NCI-H1105 (cell line): ENCODE measurements at places on chromosomes 2 and 18.

DNA sequence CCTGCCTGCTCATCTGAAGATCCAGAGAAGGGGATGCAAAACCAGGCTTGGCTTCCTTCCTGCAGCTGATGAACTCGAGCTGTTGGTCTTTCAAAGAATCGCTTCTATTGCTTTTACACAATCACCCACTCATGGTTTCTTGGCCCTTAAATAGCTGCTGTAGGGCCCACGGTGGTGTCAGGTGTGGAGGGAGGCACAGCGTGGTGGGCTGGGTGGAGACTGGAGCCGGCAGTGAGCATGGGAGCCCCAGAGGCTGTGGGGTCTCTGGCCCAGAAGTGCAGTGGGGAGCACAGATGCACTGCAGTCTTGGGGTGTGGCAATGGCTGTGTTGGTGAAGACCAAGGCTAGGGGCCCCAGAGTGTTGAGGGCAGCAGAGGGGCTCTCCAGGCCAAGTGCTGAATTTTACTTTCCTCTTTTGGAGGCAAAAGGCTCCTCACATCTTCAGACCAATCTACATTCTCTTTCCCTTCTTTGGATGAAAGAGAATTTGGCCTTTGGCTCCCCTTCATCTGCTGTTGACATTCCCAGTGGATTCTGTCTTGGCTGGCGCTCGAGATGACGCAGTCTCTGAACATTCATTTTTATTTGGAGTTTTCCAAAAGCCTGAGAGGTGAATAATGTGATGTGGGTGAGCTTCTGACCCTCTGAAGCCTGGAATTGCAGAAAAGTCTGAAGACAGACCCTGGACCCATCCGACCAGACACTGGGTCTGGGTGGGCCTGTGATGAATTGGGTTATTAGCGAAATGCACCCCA, 70.1 kb upstream of the ASB18 start:
- no peak for DNase-seq

DNA sequence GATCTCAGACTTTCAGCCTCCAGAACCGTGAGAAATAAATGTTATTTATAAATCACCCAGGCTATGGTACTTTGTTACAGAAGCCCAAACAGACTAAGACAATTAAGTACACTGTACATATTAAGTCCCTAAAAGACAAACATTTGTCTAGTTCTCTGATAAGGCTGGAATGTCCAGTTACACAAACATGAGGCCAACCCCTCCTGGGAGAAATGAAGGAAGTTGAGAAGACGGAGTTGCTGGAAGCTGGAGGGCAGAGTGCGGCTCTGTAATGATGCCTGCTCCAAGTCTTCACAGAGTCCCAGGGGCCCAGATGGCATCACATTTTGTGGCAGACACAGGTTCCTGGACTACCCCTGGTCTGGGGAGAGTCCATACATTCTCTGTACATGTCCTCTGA, 79.2 kb upstream of the ST8SIA3 start:
- DNase-seq = no peak

- DNase-seq = no peak
These were observed 35.0 kb downstream of the ADD2 start for GRCh38 chr2:70732766-70733645.

GRCh38 chr2:16238786-16239185, 298.4 kb downstream of the MYCN start:
- DNase-seq = no peak

GRCh38 chr2:29213888-29214291, 98.7 kb downstream of the CLIP4 start:
- no peak for DNase-seq

GRCh38 chr2:105110295-105110829, 72.5 kb downstream of the MRPS9 start:
- no peak for DNase-seq

DNA sequence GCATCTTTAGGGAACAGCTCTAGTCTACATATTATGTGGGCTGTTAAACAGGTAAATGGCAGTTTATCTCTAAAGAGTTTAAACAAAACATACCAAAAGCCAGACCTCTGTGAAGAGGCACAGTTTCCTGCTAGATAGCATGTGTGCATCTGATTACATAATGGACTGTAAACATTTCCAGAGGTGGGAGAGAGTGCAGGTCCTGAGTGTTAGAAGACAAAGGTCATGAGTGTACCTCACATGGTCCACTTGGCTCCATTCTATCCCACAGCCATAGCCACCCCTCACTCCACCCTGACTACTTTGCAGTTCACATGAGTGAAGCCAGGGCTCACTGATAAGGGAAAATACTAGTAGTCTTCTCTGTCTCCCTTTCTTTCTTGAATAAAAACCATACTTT, 233.4 kb downstream of the MTX2 start:
- no peak for DNase-seq

- no peak for DNase-seq
These were observed 167.6 kb downstream of the AFF3 start for GRCh38 chr2:99974682-99975375.

GRCh38 chr2:168002021-168002553, 245.3 kb downstream of the STK39 start:
- DNase-seq = no peak

GRCh38 chr2:158893474-158893873, 75.0 kb upstream of the TANC1 start:
- no peak for DNase-seq

DNA sequence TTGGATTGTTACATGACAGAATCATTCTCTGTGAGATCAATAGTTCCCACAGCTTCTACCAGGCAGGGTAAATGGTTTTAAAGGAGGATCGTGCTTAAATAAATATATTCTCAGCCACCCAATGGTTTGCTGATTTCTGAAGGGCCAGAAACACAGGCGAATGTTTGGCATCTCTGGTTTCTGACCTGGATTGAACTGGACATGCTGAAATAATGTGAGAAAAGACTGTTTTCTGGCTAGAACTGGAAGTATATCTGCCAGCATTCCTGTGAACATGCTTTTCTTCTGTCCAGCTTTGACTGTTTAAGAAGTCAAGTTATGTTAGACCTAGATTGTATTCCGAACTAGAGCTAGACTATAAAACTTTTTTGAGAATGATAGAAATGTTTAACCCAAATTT, 77.1 kb upstream of the COL3A1 start:
- no peak for DNase-seq

GRCh38 chr2:109009920-109010610, 21.0 kb upstream of the EDAR start:
- no peak for DNase-seq

DNA sequence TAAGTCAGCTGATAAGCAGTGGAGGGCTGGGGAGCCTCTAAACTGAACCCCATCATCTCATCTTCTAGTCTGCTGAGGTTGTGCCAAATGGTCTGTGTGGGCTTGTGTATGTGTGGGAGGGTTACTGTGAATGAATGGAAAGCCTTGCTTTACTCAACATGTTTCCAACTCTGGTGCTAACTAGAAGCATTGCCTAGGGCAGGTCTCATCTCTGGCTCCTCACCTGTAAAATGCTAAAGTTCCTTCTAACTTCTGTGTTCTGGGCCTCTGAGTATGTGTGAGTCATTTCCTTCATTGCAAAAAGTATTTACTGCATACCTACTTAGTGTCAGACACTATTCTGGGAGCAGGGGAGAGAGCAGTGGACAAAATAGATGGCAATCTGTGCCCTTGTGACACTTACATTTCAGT, 1.3 kb downstream of the LIPG start:
- no peak for DNase-seq

DNA sequence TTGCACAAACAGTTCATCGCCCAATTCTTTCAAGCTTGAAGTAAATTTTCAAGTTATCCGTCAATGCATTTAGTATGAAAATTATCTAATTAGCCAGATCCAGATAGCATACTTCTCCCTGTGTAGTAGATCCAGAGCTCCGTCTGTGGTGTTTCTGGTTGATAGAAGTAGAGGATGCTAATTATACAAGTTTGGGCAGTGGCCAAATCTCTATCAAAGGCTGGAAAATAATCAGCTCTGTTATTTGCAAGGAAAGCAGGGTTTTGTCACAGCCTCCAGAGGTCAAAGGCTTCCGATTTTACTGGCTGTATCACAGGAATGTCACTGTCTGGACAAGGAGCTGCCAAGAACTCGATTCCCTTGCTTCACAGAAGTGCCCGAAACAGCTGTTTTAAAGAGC, 28.6 kb downstream of the LRRC30 start:
- peak; percentile 52 for DNase-seq

- DNase-seq = no peak
These were observed 180.4 kb downstream of the FAM210A start for GRCh38 chr18:13545955-13546354.

DNA sequence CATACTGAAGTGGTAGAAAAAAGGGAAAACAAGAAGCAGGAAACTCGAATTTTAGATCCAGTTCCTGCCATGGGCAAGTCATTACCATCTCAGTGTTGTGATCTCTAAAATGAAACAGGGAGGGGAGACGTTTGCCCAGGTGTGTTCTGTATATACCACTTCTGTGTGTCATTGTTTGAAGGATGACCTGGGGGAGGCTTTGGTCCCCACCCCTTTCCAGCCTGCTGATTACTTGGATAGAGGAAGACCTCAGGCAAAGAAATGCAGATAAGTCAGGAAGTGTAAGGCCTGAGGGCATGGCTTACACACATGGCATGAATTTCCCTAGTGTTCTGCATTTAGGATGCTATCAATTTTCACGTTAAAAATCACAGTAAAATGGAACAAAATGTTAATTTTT, 205.2 kb upstream of the CXCR4 start:
- no peak for DNase-seq

DNA sequence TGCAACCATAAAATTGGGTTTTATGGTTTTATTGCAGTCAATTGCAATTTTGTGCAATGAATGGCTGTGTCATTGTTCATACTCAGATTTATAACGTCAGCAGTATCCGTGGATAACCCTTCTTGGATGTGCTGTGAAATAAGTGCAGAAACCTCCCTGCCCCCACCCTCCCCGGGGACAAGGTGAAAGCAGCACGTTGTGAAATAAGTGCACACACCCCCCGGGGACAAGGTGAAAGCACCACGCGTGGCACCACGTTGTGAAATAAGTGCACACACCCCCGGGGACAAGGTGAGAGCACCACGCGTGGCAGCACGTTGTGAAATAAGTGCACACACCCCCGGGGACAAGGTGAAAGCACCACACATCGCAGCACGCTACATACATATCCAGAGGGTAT, 93.6 kb upstream of the NFATC1 start:
- DNase-seq = no peak

GRCh38 chr2:231037202-231037730, at the start of gene C2orf72:
Gene C2orf72 (plus strand): TSS chr2:231037523. CDS start chr2:231037566, 43 bp downstream.
- no peak for DNase-seq

DNA sequence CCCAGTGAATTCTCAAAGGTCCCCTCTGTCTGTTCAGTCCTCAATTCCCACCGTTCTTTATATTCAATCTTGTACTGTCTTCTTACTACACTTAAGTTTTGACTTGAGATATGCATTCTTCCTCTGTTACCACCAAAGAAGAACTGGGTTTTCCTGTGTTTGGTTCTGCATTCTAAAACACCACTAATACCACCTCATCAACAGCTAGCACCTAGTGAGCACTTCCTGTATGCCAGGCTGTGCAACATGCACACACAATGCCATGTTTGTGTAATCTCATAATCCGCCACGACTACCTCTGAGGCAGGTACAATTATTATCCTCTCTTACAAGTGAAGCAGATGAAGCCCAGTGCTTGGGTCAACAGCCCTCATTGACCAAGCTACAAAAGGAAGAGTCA, 11.8 kb upstream of the CTAGE1 start:
- DNase-seq = no peak

DNA sequence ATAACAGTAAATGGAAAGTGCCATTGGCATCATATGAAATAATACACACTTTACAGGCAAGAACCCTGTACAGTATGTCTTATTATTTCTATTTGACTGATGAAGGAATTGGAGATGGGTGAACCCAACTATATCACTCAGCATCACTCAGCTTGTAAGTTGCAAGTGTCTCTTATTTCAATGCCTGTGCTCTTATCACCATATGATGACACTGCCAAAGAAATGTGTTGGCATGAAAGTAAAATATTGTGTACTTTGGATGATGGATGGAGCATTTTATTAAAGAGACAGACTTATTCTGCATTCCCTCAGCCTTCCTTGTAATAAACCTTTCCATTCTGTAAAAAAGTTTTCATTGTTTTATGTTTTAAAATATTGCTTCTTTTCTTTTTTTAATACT, 927.5 kb upstream of the VRK2 start:
- no peak for DNase-seq

DNA sequence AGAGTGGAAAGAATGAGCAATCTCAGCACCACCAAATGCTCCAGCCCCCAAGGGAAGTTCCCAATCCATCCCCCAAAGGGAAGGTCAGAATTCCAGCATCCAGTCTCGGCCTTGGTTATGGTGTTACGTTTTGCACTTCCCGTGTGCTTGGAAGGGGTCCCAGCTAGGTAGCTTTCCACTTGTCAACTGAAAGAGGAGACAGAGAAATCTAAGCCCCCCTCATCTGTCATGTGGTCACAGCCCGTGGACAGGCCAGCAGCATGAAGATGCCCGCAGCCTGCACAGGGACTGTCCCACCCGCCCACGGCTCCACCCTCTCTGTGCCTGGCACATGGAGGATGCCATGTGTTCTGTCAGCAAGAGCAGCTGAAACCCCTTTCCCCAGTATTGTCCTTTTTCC, 32.1 kb downstream of the RHOB start:
- DNase-seq = no peak

DNA sequence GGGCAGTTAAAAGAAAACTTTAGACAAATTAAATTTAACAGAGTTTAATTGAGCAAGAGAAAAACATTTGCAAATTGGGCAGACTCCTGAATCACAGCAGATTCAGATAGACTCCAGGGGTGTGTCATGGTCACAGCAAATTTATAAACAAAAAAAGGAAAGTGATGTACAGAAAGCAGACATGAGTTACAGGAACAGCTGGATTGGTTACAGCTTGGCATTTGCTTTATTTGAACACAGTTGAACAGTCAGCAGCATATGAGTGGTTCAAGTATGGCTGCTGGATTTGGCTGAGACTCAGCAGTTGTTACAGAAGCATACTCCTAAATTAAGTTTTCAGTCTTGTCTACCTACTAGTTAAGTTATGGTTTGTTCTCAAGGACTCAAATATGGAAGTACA, 82.3 kb upstream of the NYAP2 start:
- no peak for DNase-seq

GRCh38 chr2:36672199-36672598, 24.3 kb upstream of the VIT start:
- no peak for DNase-seq

GRCh38 chr2:175734686-175735085, 267.4 kb downstream of the LNPK start:
- no peak for DNase-seq

DNA sequence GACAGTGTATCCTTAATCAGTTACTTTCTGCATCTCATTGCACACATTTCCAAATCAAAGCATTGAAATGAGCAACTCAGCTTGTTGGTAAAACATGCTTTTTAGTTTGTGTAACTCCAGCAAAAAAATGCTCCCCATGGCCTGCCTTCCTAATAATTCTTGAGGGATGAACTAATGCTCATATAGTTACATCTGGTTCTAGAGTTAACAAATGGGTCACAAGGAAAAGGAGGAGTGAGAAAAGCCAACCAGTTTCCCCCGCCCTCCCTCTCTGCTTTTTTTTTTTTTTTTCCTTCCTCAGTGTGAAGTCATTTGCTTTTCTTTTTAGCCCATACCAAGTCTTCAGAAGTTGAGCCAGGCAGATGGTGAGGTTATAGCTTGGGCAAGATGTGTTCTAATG, 231.7 kb downstream of the MTX2 start:
- DNase-seq = no peak
